Stimulated activated CD8-positive, alpha-beta memory T cell treated with anti-CD3 and anti-CD28 coated beads, Interleukin-7, amount 100 ng/mL, for 1 hour (primary cell): ENCODE measurements at places on chromosomes 4 and X.

DNA sequence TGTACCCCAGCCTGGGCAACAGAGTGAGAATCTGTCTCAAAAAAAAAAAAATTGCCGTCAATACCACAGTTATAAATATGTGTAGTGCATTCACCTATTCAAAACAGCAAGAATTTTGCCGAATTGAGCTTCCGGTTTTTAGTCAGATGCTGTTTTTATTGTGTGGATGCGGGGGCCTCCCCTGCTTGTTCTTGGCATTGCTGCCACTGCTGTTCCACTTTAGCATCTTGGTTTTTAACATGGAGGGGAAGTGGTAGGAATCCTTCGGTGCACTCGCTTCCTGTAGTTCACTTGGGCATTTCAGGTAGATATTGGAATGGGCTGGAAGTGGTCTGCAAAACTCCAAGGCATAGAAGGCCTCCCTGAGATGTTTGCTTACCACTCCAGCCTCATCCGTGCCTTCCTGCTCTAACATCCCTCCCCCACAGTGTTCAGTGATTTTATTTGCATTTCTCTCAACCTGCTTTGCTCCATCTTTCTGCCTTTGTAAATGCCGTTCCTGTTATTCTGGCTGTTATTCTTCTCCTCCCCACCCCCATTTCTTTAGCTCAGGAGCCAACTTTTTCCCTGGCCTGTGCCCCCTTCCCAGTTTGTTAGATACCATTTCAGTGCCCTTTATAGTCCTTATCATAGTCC is 25.5 kb downstream of the MOB1B start:
- DNase-seq: no peak

DNA sequence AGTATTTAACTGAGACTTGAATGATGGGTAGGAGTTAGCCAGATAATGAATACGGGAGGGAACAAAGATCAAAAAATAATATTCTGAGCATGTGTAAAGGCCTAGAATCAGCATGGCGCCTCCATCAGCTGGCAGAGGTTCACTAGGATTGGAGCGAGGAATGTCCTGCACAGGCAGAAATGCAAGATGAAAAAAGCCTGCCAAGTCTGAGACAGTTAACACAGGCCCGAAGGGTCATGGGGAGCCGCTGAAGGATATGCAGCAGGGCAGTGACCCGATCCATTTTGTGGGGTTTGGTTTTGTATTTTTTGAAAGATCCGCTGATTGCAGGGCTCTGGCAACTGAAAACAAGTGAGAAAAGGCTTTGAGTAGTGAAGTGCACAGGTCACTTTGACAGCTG is 40.1 kb downstream of the SMPX start:
- no peak for DNase-seq

GRCh38 chrX:47497271-47497888 is 14.4 kb upstream of the ZNF41 start:
- DNase-seq: no peak

GRCh38 chr4:78613522-78614321 is 62.2 kb downstream of the ANXA3 start:
- no peak for DNase-seq

DNA sequence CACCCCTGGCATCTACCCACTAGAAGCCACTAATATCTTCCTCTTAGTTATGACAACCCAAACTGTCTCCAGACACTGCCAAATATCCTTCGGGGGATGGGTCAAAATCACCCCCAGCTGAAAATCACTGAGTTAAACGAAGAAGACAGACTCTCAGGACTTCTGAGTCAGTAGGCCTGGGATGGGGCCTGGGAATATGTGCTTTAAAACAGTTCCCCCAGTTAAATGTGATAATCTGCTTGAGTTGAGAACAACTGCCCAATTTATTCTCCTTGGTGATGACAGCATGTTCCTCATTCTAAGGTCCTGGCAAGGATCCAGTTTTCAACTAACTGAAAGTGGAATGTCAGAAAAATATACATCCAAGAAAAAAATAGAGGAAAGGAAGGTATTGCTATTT is 52.4 kb downstream of the CBLL2 start:
- DNase-seq: no peak

- no peak for DNase-seq
These were observed 3.5 kb upstream of the TIMP1 start for GRCh38 chrX:47578692-47579091.

- no peak for DNase-seq
These were observed 74.6 kb upstream of the AP1S2 start for GRCh38 chrX:15929194-15929593.
